ENCODE measurements at places on chromosomes 12 and 14.

- no peak for DNase-seq
Measured at GRCh38 chr14:104185916-104186495, 47.6 kb downstream of the KIF26A start.

DNA sequence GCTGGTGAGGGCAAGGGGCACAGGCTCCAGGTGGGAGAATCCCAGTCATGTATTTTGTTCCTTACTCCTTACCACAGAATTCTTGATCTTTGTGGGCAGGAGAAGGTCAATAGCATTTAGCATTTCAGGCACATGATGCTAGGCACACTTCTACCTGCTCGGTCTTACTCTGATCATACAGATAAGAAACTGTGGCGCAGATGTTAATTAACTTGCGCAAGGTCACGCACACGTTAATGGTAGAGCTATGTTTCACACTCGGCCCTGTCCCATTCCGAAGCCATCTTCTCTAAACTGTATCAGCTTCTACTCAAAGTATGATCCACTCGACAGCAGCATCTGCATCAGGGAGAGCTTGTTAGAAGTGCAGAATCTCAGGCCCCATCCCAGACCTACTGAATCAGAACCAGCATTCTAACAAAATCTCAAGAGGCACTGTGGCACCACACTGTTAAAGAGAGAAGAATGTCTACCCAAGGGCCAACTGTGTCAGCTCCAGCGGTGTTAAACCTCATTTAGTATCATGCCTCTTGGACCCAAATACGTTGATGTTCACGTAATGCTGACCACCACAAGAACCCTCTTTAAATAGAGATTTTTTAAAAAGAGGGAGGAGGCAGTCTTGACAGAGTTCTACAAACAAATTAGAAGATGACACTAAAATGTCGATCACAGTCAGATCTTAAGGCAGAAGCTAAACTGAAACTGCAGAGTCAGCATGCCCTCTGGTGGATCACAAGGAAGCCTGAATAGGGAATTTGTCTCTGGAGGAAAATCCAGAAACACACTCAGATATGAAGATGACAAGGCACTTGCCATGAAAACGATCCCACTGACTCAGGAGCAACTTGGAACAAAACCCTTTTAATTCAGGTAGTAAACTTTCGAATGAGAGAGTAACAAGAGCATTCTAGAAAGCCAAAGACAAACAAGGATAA, 7.3 kb downstream of the STXBP6 start:
- DNase-seq, result no peak

DNA sequence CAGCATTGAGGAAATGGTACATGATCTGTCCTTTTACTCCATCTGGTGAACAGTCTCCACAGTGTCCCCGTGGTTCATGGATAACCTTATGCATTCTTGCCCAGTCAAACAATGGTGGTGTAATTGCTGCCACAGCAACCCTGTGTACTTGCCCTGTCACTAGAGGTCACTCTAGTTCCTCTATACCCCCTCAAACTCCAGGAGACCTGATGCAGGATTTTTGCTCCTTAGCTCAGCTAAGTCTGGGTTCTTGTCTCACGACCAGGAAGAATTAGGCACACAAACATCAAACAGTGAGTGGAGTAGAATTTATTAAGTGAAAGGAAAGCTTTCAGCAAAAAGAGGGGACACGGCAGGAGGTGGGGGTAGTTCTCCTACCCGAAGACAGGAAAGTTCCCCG, 24.7 kb upstream of the EEA1 start:
- DNase-seq, result no peak

DNA sequence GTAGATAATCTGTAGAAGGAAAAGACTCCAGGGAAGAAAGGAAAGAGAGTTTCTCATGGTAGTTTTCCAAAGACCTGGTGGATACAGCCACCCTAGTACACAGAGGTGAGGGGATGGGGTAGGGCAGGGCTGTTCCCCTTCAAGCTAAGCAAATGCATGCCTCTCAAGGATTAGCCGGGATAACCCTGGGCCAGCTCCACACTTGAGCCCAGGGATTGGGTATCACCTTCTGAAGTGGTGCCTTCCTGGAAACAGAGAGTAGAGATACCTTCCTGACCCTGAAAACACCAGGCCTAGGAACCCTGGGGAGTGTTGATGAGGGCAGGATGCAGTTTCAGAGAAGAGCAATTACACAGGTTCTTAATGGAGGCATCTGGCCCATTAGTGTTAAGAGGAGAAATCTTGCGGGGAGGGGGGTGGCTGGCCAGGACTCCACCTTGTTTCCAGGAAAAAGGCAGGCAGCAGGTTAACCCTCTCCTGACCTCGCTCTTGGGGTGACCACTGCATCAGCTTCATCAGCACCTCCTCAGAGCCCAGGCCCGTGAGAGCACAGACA, 106.9 kb upstream of the TMEM233 start:
- no peak for DNase-seq

DNA sequence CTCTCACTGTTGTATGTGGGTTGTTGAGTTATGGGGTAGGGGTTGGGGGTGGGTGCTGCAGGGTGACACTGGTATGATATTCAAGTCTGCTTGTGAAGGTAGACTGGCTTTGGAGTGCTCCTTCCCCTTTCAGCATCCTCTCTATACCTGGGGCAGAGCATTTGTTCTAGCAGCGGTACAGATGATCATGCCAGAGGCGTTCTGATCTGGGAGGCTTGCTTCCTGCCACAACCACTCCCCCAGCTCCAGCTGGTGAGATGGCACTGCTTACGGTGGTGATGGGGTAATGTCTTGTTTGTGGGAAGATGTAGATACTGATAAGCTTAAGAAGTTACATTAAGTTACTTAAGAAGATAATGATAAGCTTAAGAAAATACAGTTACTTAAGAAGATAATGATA, 131.8 kb downstream of the ERC1 start:
- no peak for DNase-seq

- DNase-seq, result no peak
Measured at GRCh38 chr14:80549141-80549540, 337.8 kb upstream of the DIO2 start.

GRCh38 chr12:106136263-106136662, 2.5 kb downstream of the NUAK1 start:
- peak; percentile 22 for DNase-seq

GRCh38 chr14:83798421-83798820, 1731.5 kb upstream of the FLRT2 start:
- no peak for DNase-seq

DNA sequence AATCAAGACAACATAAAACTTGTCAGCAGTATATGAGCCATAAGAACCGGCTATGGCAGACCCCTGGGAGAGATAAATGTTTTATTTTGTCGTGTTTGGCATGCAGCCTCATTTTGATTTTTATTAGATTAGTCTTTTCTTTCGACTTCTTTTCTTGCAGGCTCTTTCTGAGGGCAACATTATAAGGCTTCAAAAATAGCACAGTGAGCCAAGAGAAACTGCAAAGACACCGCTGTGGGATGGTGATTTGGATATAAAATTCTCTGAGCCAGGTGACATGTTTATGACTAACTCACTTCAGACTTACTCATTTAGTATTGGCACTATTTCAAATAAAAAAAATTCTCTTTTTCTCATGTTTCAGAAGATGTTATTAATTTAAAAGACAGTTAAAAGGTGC, 96.8 kb upstream of the PKP2 start:
- DNase-seq, result no peak

DNA sequence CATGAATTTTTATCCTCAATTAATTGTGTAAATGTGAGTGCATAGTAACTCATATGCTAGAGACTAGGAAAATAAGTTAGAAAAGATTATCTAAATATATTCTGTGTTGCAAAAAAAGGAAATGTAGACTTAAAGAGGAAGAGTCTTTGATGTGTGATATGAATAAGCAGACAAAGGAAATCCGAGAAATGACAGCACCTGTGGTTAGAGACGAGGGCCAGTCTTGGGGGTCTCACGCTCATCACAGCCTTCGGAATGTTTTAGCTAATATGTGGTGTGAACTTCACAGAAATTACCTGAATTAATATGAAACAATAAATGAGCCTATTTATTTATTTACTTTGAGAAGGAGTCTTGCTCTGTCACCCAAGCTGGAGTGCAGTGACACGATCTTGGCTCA, 11.6 kb downstream of the ATP6V0A2 start:
- DNase-seq, result no peak

- no peak for DNase-seq
Measured at GRCh38 chr12:90839346-90839745, 115.6 kb downstream of the CCER1 start.

DNA sequence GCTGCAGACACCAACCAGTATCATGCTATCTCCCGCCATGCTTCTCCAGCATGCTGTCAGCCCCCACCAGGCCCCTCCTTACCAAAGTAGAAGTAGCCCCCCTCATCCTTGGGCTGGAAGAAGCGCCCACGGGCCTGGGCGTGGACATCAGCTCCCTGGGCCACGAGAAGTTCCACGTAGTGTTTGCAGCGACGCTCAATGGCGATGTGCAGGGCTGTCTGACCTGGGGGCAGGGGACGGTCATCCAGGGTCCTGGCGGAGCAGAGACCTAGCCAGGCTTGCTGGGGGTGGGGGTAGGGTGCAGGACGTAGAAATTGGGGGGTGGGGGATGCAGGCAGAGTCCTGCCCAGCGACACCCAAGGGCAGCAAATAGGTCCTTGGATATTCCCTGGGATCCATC, 32.7 kb downstream of the TRPV4 start:
- no peak for DNase-seq

DNA sequence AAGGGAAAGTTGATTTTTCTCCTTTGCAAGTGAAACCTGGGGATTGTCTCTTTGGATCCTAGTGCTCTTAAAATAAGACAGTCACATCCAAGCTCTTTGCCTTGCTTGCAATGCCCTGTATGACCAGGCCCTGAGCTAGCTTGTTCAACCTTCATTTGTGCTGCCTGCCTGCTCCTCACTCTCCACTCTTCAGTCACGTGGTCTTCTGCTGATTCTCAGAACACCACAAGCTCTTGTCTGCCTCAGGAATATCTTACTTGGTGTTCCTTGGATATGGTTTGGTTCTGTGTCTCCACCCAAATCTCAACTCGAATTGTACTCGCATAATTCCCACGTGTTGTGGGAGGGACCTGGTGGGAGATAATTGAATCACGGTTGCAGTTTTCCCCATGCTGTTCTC, 318.7 kb downstream of the RMST start:
- DNase-seq, result no peak

Data from stimulated activated CD4-positive, alpha-beta T cell treated with anti-CD3 and anti-CD28 coated beads, Interleukin-1b, Interleukin-23, amount 100 ng/mL, for 1 hour (primary cell).